ENCODE measurements at places on chromosomes 12 and 14.
A peak's percentile ranks its signal among the peaks of the same experiment; 100 is the strongest.

GRCh38 chr12:121537814-121538698 is 42.8 kb downstream of the KDM2B start:
- peak; percentile 38 for DNase-seq

DNA sequence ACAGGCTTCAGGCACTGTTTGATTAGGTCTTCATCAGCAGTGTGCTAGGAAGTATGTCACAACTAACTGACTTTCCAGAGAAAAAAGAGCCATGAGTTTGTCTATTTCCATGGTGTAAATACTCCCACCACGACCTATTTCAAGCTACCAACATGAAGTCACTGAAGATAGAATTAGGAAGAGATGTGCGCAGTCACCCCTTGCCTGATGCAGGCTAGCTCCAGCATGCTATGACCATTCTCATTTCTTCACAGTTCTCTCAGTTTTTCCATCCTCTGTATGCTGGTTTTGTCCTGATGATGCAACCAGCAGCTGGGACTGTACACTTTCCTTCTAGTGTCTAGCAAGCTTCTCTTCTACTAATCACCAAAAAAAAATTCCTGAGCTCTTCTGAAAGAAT is 191.6 kb upstream of the NUDT4 start:
- no peak for DNase-seq

GRCh38 chr12:131600160-131600532 is 110.7 kb upstream of the SFSWAP start:
- DNase-seq = no peak

DNA sequence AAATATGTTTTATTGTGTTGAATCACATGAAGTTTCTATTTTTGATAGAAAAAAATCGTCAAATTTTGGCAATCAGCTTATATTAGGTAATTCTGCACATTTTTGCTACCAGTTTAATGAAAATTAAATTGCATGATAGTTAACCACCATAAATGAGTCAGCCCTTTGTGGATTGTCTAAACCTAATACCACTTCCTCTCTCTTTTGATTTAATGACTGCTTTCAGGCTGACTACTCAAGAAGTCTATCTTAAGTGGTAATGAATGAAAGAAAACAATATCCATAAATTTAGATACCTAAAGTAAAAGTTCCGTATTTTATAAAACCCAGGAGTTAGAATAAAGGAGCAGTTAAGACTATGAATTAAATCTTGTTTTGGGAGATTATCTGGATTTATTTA is 450.5 kb downstream of the TMEM117 start:
- no peak for DNase-seq

GRCh38 chr12:91663744-91664143 is 481.1 kb upstream of the DCN start:
- no peak for DNase-seq

DNA sequence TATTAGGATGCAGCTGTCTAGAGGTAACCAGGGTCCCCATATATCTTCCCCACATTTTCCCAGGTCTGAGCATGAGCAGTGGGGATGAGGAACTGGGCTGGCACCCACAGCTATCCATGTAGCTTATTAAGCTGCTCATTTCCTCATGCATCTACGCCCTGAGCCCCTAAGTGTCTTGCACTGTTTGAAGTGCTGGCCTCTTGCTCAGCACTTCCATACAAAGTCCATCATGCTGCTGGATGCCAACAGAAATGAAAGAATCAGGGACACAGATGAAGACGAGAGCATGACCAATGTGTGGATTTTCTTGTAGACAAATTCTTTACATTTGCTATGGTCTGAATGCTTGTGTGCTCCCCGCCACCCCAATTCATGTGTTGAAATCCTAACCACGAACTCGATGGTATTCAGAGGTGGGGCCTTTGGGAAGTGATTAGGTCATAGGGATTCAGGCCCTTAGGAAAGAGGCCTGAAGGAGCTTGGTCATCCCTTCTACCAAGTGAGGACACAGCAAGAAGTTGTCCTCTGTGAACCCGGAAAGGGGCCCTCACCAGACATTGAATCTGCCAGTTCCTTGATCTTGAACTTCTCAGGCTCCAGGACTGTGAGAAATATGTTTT is 54.5 kb downstream of the C12orf75 start:
- no peak for DNase-seq

- no peak for DNase-seq
These were observed 122.0 kb upstream of the DHRS4 start for GRCh38 chr14:23831596-23831995.

DNA sequence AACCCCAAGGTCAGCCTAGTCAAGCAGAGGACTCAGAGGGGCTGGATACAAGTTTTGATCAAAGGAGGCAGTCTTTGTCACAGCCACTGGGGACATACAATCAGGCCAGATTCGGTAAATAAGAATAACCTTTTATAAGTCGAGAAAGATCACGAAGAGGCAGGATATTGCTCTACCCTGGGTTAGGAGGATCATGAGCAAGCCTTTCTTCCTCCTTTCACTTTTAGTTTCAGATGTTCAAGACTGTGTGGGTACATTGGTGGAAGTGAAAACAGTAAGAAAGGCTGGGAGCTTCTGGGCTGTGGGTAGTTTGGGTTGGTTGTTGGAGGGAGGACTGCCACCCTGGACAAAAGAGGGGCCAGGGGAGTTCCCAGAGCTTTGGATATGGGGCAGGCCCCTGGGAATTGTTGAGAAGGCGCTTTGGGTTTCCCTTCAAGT is 127.7 kb downstream of the SNAPC1 start:
- peak; percentile 30 for DNase-seq

DNA sequence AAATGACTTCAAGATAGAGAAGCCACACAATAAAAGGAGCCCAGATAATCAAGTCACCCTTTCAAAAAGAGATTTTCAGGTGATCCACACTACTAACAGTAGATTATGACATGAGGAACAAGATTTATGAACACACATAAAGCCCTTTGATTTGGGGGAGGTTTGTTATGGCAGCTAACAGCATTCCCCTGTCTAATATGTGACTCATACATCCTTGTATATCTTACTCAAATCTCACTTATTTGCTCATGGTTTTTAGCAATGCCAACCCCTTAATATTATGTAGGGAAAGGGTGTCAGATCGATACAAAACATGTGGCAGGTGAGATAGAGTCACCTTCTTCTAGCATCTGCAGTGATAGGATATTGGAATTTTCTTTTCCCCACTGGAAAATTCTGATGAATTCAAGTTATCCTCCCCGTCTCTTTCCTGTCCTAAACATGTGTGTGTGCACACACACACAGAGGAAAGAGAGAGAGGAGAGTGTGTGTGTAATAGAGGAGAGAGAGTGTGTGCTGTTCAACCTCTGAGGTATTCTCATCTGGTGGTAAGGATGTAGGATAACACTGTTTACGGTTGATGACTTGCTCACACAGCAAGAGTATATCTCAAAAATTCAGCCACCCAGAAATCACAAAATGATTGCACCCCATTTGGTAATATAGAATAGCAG is 319.9 kb downstream of the KCNC2 start:
- DNase-seq = no peak

GRCh38 chr12:48988030-48988649 is 10.0 kb downstream of the WNT1 start:
- peak; percentile 78 for DNase-seq

DNA sequence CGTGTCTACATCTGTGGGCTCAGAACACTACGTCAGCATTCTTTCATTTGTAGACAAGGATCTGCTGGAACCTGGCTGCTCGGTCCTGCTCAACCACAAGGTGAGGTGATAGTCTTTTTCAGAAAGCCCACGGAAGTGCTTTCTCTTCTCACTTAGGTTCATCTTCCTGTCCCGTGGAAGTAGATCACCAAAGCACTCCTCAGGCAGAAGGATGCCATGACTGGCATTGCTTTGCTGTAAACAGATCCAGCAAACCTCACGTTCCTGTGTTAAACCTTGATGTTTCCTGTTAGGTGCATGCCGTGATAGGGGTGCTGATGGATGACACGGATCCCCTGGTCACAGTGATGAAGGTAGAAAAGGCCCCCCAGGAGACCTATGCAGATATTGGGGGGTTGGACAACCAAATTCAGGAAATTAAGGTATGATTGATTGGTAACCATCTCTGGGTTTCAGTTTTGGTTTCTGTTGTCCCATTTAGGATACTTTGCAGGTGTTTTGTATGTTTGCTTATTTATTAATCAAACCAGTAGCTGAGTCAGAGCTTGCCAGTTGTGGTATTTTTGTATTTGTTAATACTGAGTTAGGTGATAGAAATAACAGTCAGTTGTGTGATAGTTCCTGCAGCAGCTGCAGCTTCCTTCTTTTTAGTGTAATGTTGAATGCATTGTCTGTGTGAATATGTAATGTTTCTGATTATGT is 7.5 kb downstream of the PSMC1 start:
- DNase-seq = no peak

GRCh38 chr14:50425816-50426215 is 29.1 kb upstream of the CDKL1 start:
- no peak for DNase-seq
